H54 (cell line): ENCODE measurements at places on chromosomes 4 and X.

DNA sequence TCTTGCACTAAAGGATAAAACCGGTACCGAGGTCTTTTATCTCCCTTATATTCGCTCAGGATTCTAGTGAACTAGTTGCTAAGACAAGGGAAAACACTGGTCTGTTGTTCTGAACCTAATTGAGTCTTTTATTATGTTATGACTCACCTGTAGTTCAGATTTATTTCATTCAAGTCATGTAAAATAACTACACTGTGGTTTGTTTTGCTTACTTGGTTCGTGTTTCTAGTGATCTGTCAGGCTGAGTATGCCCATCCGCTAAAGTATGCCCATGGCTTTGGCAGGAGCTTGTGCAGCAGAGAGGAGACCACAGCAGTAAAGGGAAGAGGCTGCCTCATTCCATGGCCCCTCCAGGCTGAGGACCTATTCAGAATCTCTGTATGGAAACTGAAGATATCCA lies 126.1 kb downstream of the AFF1 start:
- peak; percentile 23 for DNase-seq

DNA sequence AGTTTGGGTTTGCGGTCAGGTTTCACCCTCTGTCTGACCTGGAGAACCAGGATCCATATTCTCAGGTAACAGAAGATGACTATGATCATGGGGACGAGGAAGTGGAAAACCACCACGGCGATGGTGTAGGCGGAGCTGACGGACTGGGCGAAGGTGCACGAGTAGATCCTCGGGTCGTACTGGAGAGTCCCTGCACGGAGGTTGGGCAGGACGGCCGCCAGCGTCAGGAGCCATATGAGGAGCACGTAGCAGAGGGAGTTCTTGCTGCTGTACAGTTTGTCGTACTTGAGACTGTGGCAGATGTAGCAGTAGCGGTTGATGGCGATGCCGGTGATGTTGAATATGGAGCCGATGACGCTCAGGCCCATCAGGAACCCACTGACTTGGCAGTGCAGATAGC lies 21.3 kb downstream of the MTNR1A start:
- DNase-seq: no peak

DNA sequence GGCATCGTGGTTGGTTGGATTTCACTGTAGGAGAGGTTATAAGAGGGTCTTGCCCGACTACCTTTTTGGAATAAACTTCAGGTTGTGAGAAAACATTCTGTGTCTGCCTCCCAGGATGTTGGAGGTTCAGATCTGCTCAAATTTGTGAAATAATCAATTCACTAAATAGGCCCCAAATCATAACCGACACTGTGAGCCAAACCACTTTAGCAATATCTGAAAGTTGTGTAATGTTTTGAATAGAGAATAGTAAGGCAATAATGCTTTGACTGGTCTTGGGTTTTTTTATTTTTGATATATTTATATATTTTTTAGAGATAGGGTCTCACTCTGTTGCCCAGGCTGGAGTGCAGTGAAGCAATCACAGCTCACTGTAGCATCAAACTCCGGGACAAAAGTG lies 131.2 kb downstream of the GLRA3 start:
- no peak for DNase-seq

- no peak for DNase-seq
Measured at GRCh38 chr4:86940920-86941460, 6.2 kb downstream of the AFF1 start.

GRCh38 chrX:140526171-140526570 lies 21.3 kb upstream of the SOX3 start:
- no peak for DNase-seq

DNA sequence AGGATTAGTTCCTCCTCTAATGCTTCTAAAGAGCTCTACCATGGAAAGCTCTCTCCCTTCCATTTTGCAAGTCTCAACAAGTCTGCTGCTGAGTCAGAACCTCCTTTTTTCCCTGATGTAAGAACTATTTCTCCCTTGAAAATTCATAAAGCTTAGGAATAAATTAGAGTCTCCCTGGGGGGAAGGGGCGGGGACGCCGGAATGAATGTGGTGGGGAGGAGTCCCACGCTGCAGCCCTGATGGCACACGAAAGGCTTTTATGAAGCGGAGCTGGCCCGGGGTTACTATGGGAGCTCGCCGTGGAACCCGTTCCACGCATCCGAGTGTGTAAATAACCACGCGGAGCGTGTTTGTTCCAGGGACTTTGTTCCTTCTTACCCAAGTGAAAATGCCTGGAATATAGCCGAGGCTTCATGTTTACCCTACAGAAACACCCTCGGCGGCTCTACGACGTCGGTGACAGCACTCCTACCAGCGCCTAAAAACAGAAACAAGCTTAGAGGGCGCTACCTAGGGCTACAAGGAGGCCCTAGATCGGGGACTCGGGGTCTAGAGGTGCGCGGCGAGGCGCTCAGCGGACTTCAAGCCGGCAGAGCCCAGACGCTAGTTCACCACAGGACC lies 923 bp upstream of the CPEB2 start:
- DNase-seq: no peak

DNA sequence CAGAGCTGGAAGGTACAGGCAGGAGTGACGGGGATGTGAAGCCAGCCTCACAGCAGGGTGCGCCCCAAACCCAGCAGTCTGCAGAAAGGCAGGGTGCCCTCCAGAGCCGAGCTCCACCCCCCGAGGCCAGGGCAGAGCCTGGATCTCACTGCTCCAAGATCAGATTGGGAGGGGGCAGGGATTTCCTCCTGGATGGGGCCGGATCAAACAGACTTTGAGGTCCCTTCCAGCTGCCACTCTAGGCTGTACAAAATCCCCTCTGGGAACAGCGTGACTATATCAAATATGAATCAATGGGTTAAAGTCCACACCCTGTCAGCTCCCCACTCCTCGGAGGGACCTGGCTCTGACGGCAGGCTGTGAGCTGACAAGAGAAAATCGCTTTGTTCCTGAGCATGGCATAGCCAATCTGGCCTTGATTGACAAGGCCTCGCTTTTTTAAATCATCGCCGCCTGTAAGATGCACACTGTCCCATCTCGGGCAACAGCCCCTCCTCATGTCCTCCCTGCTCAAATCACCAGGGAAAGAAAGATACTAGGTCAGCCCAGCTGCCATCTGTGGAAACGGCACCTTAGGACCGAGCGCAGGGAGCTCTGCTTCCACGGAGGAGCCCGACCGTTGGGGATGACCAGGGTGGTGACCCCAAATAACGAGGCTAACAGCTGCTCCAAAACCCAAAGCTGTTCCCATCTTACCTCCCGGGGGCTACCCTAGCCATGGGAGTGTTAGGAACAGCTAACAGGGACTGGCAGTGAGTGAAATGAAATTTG lies 39.9 kb downstream of the PSAPL1 start:
- no peak for DNase-seq

DNA sequence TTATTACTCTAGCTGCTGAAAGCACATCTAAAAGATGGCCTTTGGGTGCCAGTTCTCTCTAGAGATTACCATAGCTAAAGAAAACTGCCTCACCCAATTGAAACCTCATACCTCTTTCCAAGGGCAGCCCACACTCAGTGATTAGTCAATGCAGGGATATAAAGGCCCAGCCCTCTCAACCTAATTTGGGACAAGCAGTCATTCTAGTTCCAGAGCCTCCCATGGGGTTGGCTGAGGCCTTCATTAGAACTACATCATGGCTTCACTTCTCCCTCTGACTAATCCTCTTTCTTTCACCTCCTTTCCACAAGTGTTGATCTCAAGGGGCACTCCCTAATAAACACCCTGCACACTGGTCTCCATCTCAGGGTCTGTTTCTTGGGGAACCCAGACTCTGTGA lies 38.5 kb upstream of the C1GALT1C1 start:
- no peak for DNase-seq

GRCh38 chr4:6116696-6117285 lies 83.6 kb downstream of the JAKMIP1 start:
- DNase-seq: no peak

DNA sequence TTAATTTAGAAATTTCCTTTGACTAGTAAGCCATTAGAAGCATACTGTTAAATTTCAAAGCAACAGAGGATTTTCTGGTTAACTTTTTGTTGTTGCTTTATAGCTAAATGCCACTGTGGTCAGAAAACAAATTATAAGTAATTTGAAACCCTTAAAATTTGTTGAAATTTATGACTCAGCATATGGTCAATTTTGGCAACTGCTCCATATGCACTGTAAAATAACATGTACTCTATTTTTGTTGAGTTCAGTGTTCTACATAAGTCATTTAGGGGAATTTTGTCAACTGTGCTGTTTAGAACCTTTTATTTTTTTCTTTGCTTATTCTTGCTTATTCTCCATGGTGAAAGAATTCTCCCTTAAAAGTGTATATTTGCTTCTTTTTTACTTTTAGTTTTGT lies 28.6 kb downstream of the SCLT1 start:
- DNase-seq: no peak

DNA sequence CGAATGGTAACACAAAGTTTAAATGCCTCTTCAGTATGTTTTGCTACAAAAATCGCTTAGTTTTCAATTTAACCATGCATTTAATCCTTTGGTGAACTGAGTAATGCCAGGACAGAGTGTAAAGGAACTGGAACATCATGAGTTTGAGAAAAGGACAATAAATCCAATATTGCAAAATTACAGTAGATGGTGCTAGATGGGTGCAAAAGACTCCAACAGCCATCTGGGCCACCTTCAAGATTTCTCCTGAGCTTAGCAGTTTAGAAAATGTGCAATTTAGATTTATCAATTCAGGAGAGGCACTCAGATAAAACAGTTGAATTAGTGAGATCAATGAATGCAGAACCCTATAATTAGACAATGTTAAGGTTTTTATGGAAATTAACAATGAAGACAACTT lies 33.2 kb upstream of the MID1IP1 start:
- DNase-seq: no peak

DNA sequence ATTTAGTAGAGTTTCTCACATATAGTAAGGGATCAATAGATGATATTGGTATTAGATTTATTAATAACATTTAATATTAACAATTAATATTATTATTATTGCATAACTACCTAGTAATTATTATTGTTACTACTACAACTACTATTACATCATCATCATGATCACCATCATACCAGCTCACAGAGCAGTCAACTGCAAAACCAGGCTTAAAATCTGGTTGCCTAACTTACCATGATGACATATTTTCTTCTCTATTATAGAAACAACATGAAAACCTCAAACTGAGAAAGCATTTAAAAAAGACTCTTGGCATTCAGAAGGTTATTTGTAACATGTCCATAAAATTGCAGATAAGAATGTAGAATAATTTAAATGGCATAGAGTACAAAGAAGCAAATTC lies 247.0 kb upstream of the TTC29 start:
- DNase-seq: no peak

DNA sequence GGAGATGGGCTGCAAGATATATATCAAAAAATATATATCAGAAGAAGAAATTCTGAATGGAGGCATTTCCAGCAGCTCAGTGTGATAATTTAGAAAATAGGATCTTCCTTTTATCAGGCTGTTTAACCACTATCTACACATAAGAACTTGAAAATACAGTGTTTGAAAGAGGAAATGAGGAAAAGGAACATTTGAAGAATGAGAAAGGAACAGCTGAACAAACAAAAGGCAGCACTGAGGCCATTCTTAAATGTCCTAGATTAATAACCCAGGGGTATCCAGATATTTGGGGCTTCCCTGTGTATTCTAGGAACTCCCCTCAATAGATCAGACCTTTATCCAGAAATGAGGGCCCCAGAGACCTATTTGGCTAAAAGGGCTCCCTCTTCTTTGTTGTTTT lies 4.1 kb downstream of the SLC39A8 start:
- DNase-seq: no peak

DNA sequence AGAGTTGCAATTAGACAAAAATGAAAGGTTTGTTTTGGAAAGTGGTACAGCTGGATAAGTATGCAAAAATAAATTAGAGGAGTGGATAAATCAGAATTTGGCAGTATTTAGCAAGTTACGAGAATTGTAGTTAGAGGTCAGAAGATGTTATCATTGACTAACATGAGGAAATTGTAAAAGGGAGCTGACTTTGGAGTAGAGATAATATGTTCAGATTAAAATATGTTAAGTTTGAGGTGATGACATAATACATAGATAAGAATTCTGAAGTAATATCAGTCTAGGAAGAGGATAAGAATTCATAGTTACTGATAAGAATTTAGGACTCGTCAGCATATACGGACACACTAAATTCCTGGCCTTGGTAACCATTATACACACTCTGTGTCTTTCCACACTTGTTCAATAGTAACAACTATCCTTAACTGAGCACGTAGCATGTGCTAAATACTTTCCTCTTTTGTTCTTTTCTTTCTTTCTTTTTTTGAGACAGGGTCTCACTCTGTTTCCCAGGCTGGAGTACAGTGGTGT lies 4.1 kb upstream of the EPGN start:
- DNase-seq: no peak

GRCh38 chrX:117803463-117803862 lies 313.1 kb downstream of the KLHL13 start:
- DNase-seq: no peak

- DNase-seq: no peak
Measured at GRCh38 chrX:2676794-2677675, 14.1 kb upstream of the CD99 start.

DNA sequence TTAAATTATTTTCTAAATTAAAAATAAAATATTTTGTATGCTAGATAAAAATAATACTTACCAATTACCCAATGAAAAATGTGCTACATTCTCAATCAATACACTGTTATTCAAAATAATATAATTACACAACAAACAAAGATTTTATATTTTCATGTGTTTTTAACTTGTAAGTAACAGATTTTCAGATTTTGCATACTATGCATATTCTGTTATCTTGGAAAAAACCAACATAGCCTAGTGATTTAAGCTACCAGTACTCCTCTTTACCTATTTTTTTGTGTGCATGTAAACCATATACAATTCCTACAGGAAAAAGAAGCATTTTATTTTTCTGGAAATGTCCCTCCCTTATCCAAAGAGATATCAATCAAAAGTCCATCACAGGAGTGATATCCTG lies 10.0 kb upstream of the GNRHR start:
- no peak for DNase-seq

DNA sequence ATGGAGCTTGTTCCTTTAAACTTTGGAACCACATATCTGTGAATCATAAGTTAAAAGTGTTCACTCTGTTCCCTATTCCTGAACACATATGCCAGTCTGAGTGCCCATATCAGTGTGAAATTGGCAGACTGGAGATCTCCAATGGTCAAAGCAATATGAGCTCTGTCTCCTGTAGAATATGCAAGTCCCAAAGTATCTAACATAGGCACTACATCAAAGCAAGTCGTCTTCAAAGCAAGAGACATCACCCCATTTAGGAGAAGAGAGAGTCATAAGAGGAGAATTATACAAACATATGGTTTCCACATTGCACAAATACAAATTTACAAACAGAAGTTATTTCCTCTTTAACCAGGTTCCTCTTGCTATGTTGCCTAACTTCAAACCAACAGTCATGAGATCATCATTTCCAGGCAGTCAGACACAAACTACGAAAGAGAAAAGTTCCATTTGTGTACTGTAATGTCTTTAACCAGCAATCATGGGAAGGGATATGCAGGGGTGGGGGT lies 9.9 kb upstream of the GK start:
- no peak for DNase-seq
